ENCODE measurements at places on chromosomes 6 and 20.

DNA sequence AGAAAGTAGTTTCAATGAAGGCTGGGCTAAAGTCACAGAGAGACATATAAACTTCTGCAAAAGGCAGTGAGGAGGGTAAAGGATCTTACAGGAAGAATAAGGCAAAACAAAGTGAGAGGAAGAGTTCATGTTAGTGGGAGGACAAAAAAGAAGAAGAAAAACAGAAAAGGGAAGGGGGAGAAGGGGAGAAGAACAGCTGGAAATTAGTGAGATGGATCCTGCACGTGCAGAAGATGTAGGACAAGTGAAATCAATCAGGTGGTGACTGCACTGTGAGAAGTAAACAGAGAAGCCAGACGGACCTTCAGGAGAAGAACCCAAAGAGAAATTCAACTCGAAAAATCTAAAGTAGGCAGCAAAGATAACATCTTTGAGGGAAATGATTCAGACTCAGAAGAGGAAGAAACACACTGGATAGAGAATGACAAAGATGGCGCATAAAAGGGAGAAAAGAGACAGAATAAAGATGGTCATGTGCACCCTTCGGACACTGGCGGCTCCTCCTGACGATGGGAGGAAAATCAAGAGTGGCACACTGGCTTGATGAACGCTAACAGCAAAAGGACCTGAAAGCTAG, 105.9 kb downstream of the MYB start:
- no peak for DNase-seq

DNA sequence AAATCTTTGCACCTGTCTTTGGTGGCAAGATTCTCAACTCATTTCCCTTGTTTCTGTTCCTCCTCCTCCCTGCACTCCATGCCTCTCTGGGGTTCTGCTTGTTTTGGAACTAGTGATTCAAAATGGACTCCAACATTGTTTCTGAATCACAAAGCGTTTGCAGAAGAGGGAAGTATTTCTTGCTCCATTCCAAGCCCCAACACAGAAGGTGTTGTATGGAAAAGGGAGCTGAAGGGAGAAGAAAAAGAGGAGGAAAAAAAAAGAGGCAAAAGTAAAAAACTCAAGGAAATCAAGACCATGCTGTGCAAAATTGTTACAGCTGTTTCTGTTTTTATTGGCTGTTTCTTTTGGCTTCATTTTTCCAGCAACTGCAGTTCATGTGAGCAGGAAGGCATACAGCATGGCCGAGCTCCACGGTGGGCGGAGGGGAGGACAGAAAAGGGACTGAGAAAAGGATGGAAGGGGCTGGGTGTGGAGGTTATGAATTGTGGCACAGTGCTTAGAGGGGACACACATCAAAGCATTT, 66.9 kb upstream of the PRL start:
- DNase-seq = no peak

- no peak for DNase-seq
Observed at GRCh38 chr6:41551086-41551700, 5.0 kb downstream of the FOXP4 start.

DNA sequence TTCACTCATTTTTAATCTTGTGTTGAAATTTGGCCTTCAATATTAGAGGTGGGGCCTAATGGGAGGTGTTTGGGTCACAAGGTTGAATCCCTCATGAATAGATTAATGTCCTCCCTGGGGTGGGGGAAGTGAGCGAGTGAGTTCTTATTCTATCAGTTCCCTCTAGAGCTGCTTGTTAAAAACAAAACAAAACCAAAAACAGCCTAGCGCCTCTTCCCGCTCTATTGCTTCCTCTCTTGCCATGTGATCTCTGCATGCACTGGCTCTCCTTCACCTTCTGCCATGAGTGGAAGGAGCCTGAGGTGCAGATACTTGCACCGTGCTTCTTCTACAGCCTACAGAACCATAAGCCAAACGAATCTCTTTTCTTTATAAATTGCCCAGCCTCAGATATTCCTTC, 89.6 kb upstream of the SLC35F1 start:
- no peak for DNase-seq

- no peak for DNase-seq
Observed at GRCh38 chr6:43019152-43019551, 2.3 kb upstream of the RRP36 start.

DNA sequence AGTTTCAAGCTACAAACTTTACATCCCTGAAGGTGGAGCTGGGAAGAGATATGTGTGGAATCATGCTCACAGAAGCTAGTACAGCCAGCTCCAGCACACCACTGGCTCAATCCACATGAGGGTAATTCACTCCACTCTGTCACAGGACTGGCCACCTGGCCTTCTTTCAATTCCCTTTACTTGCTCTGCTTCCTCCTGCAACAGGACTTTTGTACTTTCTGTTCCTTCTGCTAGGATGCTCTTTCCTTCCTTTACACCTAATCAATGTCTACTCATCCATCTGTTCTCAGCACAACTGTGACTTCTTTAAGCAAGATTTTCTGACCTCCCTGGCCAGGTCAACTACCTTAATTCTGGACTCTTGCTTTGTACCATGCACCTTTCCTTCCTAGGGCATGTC, 39.4 kb upstream of the MYB start:
- DNase-seq = no peak

DNA sequence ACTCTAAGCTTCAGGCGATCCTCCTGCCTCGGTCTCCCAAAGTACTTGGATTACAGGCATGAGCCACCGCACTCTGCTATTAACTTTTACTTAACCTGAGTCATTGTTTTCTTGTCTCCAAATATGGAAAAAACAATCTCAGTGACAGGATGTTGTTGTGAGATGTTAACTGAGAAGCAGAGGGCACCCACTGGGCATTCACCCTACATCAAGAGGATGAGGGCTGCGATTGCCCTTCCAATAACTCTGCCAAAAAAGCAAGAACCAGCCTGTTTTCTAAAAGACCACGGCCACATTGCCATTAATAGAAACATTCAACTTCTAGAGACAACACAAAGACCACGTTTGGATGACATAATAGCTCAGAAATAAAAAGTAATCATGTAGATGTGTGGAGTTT, 107.6 kb upstream of the SGK1 start:
- DNase-seq = no peak

DNA sequence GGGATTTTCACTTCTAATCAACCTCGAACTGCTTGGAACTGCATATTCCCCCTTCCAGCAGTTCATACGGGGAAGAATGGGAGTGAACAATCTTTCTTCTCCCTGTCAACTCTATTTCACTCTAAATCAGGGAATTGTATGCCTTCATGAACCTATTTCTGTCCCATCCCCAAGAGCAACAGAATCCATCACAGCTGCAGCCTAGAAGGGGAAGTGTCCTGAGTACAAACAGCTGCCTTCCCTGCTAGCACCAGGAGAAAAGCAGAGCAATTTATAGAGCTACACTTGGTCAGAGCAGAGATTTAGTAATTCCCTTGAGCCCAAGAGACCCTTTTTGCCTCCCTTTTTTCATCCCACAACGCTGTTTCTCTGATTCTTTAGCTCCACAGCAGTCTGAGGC, 208.4 kb downstream of the ADGRG6 start:
- DNase-seq = no peak

- no peak for DNase-seq
Observed at GRCh38 chr20:23926944-23927872, 47.7 kb upstream of the CST5 start.

GRCh38 chr6:82554666-82555065, 191.0 kb downstream of the TPBG start:
- no peak for DNase-seq

- DNase-seq = no peak
Observed at GRCh38 chr6:13397359-13398068, 69.2 kb upstream of the TBC1D7 start.

DNA sequence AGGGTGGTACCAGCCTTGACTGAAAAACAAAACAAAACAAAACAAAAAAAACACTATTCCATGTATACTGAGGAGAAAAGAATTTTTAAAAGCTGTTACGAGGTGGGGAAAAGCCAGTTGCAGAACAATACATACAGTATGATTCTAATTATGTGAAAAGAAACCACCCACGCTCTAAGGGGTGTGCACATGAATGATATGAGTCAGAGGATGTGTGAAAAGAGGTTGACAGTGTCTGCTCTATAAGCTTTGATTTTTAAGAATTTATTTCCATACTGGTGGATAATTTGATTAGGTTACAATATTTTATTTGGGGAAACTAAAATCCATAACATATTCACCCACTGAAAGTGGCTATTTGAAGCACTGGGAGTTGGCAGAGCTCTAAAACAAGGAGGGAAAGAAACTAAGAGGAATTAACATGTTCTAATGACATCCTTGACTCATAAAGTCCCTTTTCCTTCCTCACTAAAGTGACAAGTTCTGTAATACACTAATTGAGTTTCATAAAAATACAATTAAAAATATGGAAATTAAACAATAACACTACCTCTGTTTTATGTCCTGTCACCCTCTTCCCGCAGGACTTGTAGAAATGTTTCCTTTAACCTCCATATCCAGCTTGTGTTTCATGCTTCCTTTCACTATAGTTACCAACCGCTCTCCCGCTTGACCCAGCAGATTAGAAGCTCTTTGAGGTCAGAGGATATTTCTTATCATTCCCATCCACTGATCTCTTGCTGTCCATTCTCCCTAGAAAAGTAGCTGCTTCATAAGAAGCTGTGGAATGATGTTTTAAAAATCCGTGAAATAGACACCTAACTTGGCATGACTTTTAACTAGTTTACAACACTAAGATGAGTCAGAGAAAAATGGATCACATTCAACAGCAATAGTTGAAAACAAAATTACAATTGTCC, 118.6 kb upstream of the CCDC28A start:
- DNase-seq = no peak

DNA sequence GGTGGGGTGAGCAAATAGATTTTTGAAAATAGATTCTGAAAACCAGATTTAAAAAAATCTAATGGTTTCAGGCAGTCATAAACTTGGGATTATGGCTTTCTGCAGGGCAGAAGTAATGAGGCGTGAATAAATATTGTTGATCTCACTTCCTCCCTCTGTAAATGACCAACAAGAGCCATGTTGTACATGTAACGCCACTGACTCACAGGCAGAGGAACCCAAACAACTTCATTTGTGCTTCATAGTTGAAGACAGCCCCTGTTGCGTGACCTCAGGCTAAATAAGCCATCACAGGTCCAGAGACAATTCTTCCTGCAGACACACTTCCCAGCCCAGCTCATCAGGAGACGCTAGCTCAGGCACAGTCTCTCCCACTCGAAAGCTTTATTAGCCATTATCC, 59.1 kb upstream of the F13A1 start:
- no peak for DNase-seq

GRCh38 chr20:34946661-34947060, 8.9 kb downstream of the GSS start:
- no peak for DNase-seq

DNA sequence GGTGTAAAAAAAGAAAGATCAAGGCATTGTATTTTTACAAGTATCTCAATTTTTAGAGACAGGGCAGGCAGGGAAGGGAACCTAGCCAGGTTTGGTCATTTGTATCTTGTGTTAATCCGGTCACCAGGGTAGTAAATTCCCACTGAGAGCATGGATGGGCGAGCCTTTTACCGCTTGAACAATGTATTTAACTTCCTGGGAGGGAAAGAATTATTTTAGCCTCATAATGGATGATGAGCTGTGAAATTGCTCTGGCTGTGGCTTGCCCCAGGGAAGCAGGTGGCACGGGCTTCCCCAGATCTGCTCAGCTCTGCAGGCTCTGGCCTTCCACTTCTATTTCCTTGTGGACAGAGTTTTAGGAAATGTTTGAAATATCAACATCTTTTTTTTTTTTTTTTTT, 72.9 kb downstream of the TOX2 start:
- no peak for DNase-seq

DNA sequence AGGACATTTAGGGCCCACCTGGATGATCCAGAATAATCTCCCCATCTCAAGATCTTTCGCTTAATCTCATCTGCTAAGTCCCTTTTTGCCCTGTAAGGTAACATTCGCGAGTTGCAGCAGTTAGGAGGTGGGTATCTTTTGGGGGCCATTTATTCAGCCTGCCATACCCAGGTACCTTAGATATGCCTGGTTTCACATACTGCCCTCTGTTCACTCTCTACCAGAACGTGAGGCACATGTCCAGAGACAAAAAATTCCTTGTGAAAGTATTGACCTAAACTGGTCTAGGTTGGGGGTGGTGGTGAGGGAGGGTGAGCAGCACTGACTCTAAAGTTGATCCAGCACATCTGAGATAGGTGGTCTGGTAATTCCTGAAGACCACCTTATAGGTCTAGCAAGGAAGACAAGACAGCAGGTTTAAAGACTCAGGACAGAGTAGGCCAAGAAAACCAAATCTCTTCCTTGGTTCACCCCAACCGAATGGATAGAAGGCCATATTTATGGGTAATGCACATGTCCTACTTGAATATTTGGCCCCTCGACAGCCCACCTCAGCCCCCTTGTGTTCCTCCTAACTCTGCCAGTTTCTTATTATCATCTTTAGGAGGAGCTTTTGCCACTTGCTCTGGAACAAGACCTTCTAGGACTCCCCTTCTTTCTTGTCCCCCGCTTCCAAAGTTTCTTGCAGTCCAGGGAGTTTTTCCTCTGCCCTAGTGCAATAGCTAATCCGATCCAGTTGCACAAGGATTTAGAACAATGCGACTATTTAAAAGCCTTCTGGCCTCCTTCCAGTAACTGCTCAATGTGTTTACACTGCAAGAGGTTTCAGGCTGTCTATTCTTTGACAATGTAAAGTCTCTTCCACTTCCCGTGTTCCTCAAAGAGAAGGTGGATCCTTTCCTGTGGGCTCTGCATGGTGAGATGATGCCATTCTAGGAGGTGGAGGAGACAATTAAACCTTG, 213.0 kb upstream of the LAMP5 start:
- DNase-seq = no peak

DNA sequence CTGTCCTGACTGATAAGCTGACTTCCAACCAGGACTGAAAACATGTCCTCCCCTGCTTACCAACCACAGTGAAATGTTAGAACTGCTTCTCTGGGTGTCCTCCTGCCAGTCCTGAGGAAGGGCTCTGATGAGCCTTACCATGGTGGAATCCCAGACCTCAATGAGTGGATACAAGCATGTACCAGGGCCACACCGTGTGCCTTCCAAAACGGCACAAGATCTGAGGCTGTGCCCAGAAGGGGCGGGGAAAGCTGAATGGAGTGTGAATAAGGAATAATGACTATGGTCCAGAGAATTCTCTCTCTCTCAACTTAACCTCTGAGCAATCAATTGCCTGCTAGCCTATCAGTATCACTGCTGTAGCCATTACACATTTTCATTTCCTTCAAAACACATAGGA, 51.7 kb downstream of the PDE10A start:
- DNase-seq = no peak

- DNase-seq = no peak
Observed at GRCh38 chr20:9831032-9831431, 7.8 kb downstream of the PAK5 start.

GRCh38 chr6:87586371-87587077, 3.3 kb downstream of the RARS2 start:
- DNase-seq = no peak

All from CMK (cell line).